ENCODE measurements at places on chromosomes 3 and 15.

DNA sequence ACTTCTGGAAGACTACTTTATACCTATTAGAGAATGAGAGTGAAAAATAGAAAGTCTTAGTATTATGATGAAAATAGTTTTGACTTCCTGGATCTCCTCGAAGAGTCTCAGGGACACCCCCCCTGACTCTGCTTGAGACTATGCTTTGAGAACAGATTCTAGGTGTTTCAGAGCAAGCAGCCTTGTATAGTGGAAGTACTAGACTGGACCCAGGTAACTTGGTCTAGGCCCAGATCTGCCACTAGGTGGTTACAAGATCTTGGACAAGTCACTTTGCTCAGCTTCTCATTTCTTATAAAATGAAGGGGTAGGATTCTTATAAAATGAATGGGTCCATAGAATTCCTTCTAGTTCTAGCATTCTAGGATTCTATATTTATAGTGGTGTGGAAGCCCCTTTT lies 9.1 kb downstream of the ABHD5 start:
- no peak for DNase-seq

DNA sequence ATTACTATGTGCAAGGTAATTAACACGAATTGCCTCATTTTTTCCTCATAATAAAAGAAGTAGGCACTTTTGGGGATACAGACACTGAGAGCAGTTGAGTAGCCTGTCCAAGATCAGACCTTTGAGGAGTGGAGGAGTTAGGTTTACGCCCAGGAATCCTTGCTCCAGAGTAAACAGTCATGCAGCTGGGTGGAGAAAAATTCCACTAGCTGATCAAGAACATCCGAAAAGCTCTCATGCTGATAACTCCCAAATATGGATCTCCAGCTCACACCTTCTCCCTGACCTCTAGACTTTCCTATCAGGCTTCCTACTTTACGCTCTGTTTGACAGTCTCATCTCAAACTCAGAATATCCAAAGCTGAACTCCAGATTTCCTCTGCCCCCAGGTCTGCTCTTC lies 53.3 kb downstream of the ST6GAL1 start:
- DNase-seq, result no peak

DNA sequence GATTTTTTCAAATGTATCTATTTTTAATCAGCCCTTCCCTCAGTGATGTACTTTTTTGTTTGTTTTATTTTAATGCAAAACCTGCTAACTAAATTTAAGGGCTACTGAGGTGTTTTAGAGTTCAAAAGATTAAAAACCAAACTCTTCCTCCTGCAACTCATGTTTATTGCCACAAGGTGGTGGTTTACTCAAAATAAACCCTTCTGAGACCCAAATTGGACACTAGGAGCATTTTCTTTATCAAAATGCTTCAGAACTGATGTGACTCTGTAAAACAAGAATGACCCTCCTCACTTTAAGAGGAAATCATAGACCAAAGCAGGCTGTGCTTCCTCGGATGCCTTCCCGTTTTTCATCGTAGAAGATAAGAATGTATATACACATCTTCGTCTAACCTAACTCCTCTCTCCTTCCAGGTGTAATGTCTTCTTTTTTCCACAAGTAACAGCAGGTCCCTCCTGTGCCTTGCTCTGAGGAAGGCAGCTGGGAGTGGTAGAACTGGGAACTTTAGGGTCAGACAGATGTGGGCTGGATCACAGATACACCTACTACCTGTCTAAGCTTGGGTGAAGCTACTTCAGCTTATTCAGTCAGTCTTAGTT lies 2.9 kb upstream of the NME9 start:
- no peak for DNase-seq

GRCh38 chr3:51977446-51978142 lies 2.7 kb downstream of the ABHD14A start:
- no peak for DNase-seq

DNA sequence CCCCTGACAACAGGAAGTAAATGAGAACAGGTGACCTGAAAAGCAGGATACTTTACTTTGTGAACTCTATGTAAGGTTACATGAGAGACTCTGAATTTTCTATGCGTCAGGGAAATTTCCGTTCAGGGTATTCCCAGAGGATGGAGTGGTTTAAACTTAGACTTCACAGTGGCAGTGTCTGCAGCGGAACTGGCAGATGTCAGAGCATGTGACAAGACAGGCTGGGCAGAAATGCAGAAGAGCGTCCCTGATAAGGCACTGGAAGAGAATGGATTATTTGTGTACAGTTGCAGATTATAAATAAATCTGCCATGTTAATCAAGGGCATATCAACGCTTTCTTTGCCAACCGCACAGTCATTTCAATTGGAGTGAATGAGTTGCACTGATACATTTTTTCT lies 598.4 kb upstream of the ZNF717 start:
- no peak for DNase-seq

DNA sequence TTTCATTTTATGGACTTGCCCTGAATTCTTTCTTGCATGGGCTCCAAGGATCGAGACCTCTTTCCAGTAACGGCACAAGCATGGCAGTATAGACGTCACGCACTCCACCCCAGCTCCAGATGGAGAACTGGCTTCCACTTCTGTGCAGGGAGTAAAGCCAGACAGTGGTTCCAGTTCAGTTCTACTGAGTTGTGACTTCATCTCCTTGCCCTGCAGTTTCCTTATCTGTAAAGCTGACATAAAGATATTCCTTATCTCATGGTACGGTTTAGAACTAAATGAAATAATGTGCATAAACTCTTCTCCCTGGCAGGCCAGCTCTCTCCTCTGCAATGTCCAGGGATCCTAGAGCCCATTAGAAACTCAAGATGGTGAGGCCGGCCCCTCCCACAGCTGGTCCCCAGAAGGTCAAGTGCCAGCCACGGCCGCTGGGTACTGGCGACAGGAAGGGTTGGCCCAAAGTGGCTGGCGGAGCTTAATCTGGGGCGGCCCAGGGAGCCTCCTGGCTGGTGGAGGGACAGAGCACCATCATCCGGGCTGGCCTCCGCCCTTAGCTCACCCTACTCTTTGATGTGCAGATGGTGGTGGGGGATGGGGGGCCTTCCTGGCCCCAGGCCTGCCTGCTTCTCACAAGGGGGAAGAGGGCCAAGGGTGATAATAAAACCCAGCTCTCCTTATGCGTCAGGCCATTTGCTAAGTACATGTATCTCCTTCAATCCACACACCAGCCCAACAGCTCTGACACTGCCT lies 7.2 kb downstream of the MESP2 start:
- no peak for DNase-seq

DNA sequence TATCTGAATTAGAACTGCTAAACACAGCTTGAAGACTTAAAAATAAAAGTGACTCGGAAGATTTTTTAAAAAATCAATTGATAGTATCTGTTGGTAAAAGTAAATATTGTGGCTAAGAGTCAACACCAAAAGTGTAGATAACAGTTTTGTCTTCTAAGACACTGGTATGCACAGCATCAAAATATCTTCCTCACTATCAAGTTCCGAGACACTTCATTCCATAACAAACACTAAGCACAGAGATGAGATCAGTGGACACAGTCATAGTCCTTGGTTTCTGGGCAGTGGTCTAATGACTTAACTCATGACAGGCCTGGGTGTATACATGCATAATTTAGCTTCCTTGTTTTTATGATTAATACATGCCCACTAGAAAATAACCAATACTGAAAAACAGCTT lies 63.2 kb downstream of the PXYLP1 start:
- no peak for DNase-seq

DNA sequence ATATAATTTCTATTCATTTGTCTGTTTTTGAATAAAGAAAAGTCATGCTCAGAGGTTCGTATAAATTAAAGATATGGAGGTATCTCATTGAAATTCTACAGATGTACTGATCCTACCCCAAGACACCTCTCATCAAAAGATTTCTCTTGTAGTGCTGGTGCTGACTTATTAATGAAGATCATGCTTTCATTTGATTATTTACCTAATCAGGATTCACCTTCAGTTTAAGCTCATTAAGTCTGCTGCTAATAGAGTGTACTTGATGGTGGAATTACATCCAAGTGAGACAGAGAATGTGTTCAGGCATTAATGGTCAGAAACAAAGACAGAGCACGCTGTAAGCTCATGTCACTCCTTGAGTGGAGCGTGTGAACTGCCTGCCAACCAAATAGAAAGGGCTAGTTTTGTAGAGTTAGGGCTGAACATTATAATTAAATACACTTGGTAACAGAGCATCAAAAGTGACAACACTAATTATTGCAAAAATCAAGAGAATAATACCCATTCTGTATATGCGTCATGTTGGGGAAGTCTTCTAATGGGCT lies 45.5 kb downstream of the KBTBD12 start:
- DNase-seq, result no peak

- DNase-seq, result no peak
These were observed 72.8 kb downstream of the KLF15 start for GRCh38 chr3:126284258-126284904.
